Fibroblast of the aortic adventitia (primary cell): ENCODE measurements at places on chromosomes 13 and 19.

DNA sequence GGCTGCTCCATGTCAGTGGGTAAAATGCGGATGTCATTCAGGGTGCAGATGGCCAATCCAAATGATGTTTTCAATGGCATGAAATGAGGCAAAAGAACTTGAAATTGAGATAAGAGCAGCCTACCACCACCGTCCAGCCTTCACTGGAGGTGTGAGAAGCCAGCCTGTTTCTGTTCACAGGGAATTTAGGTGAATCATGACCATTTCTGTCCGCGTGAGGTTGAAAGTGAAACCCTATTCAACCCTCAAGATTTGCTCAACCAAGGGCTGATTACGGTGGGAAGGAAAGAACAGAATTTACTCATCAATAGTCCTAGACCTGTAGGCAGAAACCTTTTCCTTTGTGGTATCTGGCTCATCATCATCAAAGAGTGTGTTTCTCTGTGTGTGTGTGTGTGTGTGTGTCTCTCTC, 370.7 kb downstream of the COG6 start:
- peak; percentile 24 for DNase-seq

- DNase-seq = no peak
Measured at GRCh38 chr13:97786510-97786909, 167.0 kb upstream of the IPO5 start.

GRCh38 chr19:36149673-36150406, 2.4 kb downstream of the COX7A1 start:
- DNase-seq = no peak

GRCh38 chr13:26784704-26785639, 24.4 kb upstream of the GPR12 start:
- no peak for DNase-seq

DNA sequence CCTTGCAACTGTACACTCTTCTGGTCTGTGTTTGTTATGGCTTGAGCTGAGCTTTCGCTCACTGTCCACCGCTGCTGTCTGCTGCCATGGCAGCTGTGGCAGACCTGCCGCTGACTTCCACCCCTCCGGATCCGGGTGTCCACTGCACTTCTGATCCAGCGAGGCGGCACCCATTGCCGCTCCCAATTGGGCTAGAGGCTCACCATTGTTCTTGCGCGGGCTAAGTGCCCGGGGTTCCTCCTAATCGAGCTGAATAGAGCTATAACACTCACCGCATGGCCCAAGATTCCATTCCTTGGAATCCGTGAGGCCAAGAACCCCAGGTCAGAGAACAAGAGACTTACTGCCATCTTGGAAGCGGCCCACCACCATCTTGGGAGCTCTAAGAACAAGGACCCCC, 2.2 kb upstream of the PSMC4 start:
- no peak for DNase-seq

- no peak for DNase-seq
Measured at GRCh38 chr19:38163419-38164290, 60.4 kb downstream of the DPF1 start.

DNA sequence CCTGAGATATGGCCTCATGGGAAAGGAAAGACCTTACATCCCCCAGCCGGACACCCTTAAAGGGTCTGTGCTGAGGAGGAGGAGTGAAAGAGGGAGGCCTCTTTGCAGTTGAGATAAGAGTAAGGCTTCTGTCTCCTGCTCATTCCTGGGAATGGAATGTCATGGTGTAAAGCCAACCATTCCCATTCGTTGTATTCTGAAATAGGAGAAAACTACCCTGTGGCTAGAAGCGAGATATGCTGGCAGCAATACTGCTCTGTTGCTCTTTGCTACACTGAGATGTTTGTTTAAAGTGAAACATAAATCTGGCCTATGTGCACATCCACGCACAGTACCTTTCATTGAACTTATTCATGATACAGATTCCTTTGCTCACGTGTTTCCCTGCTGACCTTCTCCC, 783 bp upstream of the ZNF587B start:
- DNase-seq = peak; percentile 73

- DNase-seq = no peak
Measured at GRCh38 chr13:105960326-105960725, 575.1 kb downstream of the EFNB2 start.

- no peak for DNase-seq
Measured at GRCh38 chr19:34066007-34066643, 106.2 kb upstream of the LSM14A start.

- no peak for DNase-seq
Measured at GRCh38 chr13:75418186-75418843, 63.7 kb downstream of the TBC1D4 start.

DNA sequence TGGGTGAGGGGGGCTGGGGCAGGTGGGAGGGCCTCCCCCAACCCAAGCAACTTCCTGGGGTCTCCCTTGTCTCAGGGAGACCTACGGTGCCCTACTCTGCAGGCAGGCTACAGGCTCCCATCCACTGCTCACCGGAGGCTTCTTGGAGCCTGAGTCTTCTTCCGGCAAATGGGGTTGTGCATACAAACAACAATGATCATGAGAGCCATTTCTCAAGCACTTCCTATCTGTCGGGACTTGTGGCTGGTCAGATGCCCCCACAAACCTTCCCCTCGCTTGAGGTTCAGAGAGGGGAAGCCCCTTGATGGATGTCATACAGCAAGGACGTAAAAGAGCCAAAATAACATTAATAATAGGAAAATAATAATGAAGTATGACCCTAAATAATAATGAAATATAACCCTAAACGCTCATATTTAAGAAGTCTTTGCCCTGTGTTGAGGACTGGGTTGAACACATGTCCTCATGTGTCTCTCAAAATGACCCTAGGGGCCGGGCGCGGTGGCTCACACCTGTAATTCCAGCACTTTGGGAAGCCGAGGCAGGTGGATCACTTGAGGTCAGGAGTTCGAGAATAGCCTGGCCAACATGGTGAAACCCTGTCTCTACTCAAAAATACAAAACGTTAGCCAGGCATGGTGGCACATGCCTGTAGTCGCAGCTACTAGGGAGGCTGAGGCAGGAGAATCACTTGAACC, 727 bp downstream of the CD37 start:
- DNase-seq = no peak

GRCh38 chr19:42412227-42412626, 15.0 kb downstream of the LIPE start:
- no peak for DNase-seq

DNA sequence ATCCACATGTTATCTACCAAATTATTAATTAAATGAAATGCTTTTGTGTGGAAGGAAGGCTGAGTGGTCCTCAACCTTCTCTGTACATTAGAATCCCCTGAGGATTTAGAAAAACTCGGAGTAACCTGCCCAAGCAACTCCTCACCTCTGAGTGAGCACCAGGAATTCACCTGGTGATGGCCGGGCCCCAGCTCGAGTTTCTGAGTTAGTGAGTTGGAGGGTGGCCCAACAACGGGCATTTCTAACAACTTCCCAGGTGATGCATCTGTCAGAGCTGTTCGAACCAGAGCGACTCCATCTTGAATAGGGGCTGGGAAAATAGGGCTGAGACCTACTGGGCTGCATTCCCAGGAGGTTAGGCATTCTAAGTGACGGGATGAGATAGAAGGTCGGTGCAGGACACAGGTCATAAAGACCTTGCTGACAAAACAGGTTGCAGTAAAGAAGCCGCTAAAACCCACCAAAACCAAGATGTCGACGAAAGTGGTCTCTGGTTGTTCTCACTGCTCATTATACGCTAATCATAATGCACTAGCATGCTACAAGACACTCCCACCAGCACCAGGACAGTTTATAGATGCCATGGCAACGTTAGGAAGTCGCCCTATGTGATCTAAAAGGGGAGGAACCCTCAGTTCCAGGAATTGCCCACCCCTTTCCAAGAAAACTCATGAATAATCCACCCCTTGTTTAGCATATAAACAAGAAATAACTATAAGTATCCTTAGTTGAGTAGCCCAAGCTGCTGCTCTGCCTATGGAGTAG, 44.2 kb upstream of the SHISA2 start:
- DNase-seq = no peak
